Activated CD8-positive, alpha-beta memory T cell treated with anti-CD3 and anti-CD28 coated beads for 1 hour (primary cell): ENCODE measurements at places on chromosomes 2 and 18.

DNA sequence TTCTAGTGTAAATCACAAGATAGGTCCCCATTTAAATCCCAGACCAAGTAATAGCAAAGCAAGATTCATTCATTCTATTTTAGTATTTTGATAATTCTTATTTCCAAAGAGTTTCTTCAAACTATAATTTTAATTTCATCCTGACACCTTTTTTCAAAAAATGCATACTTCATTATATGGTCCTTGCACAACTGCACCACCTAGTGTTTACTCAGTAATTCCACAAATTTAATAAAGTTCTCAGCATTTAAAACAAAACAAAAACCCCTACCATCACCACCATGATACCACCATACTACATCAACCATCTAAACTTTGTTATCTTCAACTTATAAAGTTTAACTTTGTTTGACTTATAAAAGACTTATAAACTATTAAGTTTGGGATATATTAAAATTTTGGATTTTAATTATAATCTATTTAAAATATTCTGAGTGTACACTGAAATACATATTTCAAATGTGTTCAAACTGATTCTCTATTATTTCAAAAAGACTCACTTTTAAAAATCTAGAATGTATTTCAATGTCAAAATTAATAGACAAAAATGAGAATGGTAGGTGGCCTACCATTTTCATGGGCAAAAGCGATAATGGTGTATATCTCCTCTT is 44.2 kb downstream of the WDPCP start:
- DNase-seq = no peak

DNA sequence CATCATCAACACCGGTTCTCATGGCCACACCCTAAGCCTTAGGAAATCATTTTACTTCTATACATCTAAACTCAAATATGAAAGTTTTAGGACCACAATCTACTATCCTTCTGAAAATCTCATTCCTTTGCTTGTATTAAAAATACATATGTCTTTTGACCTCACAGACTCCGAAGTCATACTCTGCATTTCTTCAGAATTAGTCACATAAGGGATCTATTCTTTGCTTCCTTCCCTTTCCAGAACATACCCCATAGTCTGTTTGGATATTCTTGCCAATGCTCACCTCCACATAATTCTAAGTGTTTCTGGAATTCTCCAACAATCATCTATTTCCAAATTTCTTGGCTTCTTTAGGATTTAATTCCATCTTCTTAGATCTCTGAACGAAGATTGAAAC is 14.2 kb upstream of the DSG1 start:
- no peak for DNase-seq

- DNase-seq = no peak
Observed at GRCh38 chr2:109131777-109132176, 2.8 kb downstream of the SH3RF3 start.

DNA sequence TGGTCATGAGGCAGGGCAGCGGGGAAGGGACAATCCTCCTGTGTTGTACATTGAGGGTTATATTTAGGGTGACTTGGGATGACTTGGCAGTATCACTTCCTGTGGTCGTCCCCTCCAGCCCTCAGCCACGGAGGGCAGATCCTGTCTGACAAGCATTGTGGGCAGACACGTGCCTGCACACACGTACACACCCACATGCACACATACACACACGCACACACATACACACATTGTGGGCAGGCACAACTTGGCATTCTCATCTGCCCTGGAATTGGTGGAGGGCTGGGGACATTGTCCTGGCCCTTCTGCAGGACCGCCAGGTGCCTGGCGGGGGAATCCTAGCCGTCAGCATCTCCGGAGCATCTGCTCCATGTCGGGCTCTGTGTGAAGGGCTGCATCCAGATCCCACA is 47.6 kb downstream of the ODC1 start:
- DNase-seq = no peak

GRCh38 chr2:141063406-141063805 is 1067.4 kb downstream of the LRP1B start:
- no peak for DNase-seq

DNA sequence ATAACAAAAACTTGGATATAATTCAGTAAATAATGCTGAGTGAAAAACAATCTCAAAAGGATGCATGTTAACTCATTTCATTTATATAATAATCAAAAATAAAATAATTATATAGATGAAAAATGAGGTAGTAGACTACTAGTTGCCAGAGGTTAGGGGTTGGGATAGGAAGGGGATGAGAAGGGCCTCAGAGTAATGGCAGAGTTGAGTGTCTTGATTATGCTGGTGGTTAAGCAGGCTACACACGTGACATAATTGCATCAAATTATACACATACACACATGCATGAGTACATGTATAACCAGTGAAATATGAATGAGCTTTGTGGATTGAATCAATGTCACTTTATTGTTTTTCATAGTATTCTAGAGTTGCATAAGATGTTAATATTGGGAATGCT is 201.0 kb downstream of the RIT2 start:
- DNase-seq = no peak

DNA sequence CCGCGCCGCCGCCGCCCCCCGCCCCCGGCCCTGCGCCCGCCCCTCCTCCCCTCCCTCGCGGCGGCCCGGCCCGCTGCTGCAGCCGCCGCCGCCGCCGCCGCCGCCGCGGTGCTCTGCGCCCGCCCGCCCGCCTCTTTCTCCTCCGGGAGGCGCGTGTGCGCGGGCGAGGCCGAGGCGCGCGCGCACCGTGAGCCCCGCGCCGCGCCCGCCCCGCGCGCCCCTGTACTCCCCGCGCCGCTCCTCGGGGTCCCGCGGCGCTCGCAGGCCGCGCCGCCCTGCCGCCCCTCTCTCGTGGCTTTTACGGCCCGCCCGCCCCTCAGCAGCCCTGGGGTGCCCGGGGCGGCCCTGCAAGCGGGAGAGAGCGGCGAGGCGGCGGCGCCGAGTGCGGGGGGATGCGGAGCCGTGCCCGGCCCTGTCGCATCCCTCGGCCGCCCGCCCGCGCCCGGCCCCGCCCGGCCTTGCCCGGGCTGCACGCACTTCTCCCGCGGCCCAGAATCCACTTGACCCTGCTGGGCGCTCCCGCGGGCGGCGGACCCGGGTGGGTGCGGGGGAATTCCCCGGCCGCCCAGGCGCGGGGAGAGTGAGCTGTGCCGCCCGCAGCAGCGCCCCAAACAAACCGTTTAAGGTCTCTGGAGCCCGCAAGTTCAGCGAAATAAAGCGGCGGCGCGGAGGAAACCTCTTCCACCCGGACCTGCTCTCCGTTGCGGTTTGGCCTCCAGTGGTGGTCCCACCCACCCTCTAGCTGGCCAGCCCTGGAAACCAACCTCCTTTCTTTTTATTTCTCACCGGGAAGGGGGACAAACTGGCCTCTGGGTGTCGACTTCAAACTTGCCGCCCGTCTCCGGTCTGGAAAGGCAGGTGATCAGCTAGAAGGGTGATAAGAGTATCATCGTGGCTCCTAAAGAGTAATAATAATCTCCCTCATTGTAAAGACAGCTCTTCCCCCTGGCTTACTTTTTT is 37.4 kb downstream of the AFF3 start:
- no peak for DNase-seq

DNA sequence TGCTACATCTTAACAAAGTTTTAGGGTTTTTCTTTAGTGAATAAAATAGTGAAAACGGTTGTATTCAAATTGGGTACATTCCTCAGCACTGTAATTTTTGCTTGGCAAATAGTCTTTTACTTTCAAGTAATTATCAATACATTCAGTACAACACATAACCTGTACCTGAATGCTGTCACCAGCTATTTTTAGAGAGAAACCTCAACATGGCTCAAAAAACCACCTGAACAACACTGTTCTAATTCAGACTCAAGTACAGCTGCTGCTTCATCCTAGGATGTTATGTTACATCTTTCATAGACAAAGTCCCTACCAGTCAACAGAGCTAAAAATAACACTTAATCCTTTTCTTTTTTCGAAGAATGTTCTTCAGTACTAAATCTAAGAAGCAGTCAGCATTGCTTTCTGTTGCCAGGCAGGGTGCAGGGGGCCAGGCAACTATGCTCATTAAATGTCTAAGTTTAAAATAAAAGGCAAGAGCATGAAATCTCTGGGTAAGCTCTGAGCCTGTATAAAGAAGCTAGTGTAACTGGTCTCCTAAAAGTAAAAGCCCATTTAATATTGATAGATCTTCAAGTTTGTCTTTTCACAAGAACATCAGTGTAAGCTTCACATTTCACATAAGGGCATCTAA is 20.5 kb downstream of the PDIA6 start:
- no peak for DNase-seq

DNA sequence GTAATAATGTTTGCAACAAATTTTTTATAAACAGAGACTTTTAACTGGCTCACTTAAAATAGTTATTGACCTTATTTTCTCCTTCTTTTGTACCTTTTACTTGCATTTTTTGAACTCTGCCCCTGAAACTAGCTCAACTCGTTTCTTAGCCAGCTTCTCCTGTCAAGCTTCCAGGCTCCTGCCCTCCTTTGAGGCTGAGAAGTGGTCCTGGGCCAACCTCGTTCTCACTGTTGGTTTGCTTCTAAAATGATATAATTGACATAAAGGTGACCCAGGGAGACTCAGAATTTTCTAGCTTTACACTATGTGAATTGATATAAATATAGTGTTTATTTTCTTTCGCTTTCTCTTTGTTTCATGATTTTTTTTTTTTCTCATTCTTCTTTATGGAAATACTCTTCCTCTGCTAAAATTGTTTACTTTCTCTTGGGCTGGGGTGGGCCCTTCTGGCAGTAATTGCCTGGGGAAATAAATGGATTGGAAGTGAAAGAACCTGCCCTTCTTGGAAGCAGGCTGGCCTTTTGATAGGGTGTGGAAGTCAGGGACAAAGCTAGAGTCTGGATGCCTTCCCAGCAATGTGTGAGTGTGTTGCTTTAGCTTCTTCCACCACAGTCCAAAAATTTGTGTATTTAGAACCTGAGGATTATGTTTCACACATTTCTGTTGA is 30.7 kb downstream of the GPD2 start:
- no peak for DNase-seq

- DNase-seq = no peak
Observed at GRCh38 chr18:30358555-30358954, 684.0 kb downstream of the DSC3 start.

DNA sequence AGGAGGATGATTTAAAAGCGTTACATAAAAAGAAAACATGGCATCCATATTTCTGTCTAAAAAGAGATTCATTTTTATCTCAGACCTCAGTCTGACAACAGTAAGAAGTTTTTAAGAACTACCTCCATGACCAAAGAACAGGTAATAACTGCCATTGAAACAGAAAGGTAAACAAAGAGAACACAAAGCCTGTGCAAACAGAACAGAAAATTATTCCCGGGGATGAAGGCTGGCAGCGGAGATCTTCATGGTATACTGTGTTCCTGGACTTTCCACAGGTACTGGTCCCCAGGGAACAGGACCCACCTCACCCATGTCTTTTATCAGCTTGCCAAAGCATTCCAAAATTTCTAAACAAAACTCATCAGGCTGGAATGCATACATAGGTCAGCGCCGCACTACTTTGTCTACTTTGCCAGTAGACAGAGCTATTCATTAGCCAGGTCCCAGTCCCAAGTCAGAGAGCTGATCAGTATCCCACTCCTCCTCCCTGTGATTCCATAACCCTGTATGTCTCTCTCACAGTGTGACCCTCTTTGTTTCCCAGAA is 277.3 kb downstream of the MBD2 start:
- no peak for DNase-seq

GRCh38 chr2:149902081-149902480 is 314.5 kb upstream of the MMADHC start:
- no peak for DNase-seq

- DNase-seq = no peak
Observed at GRCh38 chr2:107036293-107036692, 150.3 kb upstream of the ST6GAL2 start.

DNA sequence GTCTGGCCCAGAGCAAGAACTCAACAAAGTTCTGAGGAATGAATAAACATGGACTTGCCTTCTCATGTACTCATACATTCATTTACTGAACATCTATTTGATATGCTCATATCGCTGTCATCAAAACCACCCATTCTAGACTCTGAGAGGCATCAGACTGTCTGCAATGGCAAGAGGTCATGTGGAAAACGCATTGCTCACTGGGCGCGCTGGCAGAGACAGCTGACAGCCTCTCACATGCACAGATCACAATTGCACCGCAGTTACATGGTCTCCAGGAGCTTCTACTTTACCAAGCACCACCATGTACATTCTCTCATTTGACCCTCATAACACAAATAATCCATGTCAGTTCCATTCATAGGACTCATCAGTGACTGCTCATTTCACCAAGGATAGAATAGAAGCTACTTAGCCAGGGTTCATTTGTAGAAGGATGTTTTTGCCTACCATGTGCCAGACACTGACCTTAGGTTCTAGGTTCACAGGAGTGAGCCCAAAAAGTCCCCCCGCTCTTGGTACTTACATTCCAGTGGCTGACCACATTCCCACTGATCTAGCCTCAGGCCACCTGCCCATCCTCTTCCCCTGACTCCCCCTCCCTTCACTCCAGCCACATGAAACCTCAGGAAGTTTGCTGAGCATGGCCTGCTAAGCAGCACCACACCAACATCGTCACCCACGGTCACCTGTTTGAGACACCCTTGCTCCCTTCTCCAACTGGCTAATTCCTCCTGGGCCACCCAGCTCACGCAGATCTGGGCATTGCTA is 6.1 kb downstream of the FAM124B start:
- no peak for DNase-seq

GRCh38 chr2:229485857-229486256 is 214.8 kb upstream of the PID1 start:
- no peak for DNase-seq
